ENCODE measurements at places on chromosomes 3 and 15.

- no peak for DNase-seq
Observed at GRCh38 chr15:29070471-29071231, 184.9 kb downstream of the APBA2 start.

DNA sequence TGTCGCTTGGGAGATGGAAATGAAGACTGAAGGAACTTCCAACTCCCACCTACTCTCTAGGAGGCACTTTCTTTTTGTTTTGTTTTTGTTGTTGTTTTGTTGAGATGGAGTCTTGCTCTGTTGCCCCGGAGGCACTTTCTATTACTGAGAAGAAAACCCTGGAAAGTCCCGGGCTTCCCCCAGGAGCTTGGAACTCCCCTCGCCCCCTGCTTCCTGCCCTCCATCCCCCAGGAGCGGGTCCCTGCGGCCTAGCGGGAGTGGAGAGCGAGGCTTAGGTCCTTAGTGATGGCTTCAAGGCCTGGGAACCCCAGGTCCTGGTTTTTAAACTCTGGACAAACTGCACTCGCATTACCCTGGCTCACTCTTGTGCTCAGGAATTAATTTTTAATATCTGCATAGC, 195.7 kb downstream of the OCA2 start:
- no peak for DNase-seq

DNA sequence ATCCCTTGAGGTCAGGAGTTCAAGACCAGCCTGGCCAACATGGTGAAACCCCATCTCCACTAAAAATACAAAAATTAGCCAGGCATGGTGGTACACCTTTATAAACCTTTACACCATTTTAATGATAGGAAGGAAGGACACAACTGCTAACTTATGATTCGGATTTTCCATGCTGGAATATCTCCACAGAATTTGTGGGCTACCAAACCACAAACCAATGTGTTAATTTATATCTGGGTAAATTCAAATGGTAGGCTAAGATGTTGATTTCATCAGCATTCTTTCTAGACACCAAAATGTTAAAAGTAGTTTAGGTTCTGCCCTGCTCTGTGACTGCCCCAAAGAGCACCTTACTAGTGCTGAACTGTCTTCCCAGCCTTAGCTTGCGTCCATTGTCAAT, 72.8 kb downstream of the POLQ start:
- DNase-seq = no peak

- no peak for DNase-seq
Observed at GRCh38 chr15:32943711-32944110, 225.9 kb downstream of the GREM1 start.

Data from DMS153 (cell line).